ENCODE measurements at places on chromosomes 5 and 9.

DNA sequence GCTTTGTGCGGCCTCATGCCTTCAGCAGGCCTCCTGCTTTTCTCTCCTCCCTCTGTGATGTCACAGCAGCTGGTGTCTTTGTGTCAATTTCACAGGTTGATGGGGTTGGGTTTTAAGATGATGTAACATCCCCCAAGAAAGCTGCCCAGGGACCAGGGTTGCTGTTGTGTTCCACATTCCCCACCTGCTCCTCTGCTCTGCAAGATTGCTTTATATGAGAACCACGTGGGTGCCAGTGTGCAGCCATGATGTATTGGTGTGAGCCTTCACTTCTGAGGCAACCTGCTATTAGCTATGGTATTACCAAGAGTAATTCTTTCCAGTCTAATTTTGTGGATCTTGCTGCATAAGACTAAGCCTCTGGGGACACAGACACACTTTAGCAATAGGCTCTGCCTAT is 213.0 kb upstream of the ADAMTS16 start:
- DNase-seq: no peak

GRCh38 chr9:76534026-76534425 is 75.0 kb downstream of the GCNT1 start:
- DNase-seq: no peak

DNA sequence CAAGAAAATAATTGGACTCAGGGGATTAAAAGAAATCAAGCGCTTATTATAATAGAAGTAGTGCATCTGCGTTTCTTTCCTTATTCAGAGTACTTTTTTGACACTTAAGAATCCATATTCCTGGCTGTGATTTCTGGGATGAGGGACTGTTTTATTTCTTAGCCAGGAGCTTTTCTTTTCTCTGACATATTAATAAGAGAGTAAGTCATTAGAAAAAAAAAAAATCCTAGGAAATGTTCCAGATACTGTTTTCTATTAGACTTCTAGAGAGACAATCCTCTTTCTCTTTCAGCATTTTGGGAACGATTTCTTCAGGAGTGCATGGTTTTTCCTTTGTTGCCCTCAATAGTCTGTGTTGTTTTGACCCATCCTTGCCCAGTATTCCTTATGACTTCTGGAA is 8.3 kb upstream of the ABCA1 start:
- no peak for DNase-seq

DNA sequence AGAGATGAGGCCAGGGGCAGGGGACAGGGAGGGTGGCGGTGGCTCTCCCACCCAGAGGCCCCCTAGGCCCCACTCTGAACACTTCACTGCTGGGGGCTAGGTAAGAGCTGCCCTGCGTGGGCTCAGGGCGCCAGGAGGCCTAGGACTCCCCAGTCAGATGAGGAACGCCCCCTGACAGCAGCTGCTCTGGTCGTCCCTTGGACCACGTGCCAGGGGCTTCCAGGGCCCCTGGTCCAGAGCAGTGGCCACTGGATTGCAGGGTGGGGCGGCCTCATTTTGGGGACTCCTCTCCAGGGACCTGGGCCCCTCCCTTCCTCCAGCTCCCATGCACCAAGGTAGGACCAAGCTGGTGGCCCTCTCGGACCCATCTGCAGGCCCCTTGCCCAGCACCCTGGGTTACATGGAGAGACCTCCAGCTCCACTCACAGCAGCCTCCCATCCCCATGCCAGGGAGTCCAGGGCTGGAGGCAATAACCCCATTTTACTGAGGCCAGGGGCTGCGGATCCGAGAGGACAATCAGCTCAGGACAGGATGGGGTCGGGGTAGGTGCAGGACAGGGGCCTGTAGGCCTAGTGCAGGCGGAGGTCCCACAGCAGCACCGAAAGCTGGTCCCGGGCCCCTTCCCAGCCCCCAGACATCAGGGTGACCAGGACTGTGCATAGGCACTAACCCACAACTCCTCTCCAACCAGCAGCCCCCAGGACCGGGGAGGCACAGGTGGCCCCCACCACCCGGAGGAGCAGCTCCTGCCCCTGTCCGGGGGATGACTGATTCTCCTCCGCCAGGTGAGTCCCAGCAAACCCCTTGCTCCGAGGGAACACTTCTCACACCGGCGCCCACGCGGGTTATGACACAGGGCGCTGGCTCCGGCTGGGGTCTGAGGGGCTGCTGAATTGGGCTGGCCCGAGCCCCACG is 1.5 kb downstream of the EGFL7 start:
- DNase-seq: no peak

GRCh38 chr9:81431641-81432040 is 257.7 kb downstream of the TLE1 start:
- no peak for DNase-seq

GRCh38 chr5:67732471-67732870 is 483.1 kb upstream of the PIK3R1 start:
- DNase-seq: no peak

DNA sequence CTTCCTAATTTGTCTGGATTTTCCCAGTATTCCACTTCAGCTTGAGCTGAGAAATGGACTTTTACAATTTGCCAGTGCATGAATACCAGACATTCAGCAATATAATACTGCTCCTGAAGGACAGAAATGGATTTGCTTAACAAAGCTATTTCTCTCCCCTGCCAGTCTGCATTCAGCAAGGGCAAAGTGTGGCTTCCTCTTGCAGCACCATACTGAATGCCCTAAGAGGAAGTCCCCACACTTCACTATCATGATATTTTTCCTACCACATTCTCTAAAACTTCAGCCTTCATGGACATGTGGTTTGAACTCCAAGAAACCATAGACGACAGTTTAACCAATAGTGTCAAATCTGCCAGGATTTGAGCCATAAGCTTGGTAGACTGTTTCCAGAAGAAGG is 19.8 kb upstream of the TLE4 start:
- DNase-seq: no peak

Data from small intestine (tissue), 16 donors.